Kidney tubule cell (primary cell): ENCODE measurements at places on chromosomes 1 and 21.

GRCh38 chr1:54781023-54781723 is 16.9 kb upstream of the PARS2 start:
- no peak for DNase-seq

GRCh38 chr1:107247679-107248078 is 106.8 kb downstream of the NTNG1 start:
- no peak for DNase-seq

GRCh38 chr1:150695561-150695960 is 1.4 kb downstream of the GOLPH3L start:
- no peak for DNase-seq

DNA sequence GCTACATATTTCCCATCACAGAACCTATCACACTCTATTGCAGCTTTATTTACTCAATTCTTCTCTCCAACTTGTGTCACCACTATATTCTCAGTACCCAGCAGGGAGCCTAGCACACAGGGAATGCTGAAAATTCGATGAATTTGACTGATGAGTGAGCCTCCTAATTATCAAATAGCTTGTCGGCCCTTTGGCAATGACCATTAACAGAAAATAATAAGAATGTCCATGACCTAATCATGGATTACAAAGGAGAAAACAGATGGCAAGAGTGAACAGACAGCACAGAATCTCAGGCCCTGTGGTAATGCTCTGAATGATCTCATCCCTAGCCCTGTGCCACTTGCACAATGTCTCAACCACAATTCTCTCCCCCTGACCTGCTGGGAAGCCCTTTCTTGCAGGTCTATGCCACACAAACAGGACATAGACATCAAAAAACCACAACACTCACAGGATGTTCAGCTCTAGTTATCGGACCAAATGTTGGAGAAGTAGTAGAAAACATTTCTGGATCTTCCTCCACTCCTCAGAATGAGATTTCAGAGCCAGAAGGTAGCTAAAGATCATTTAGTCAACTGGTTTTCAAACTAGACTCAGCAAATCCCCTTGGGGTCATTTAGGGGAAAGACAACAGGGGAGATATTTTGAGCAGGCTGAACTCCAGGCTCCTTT is 68.4 kb downstream of the LUZP1 start:
- peak; percentile 94 for DNase-seq

GRCh38 chr1:190022709-190023108 is 455.0 kb downstream of the BRINP3 start:
- DNase-seq = no peak

DNA sequence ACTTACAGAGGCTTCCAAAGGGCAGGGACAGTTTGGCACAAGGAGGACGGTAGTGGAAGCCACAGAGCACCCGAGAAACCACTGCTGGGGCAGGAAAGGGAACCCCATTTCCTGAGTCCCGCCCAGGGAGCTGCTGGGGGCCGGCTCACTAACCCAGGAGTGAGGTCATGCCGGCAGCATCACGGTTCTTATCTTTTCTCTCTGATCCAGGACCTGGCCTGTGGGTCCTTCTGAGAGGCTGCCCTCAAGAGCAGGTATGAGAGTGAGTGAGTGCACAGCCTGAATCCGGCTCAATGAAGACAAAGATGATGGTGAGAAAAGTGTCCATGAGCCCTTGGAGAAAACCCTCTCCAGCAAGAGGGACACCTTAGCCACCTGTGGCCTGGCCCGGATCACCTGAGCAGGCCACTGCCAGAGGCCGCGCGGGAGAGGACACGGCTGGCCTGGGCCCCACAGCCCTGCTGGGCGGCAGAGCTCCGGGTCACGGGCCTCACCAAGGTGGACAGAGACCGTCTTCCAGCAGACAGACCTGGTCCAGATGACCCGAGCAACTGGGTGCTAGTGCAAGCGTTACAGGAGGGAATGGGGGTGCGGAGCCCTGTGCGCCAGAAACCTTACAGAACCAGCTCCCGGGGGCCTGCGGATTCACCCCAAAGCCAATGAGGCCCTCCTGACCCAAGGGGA is 94.9 kb downstream of the RIPK4 start:
- no peak for DNase-seq

GRCh38 chr1:34163792-34164731 is 968 bp downstream of the CSMD2 start:
- DNase-seq = peak; percentile 7

GRCh38 chr1:100400404-100400803 is 48.1 kb downstream of the CDC14A start:
- DNase-seq = no peak

DNA sequence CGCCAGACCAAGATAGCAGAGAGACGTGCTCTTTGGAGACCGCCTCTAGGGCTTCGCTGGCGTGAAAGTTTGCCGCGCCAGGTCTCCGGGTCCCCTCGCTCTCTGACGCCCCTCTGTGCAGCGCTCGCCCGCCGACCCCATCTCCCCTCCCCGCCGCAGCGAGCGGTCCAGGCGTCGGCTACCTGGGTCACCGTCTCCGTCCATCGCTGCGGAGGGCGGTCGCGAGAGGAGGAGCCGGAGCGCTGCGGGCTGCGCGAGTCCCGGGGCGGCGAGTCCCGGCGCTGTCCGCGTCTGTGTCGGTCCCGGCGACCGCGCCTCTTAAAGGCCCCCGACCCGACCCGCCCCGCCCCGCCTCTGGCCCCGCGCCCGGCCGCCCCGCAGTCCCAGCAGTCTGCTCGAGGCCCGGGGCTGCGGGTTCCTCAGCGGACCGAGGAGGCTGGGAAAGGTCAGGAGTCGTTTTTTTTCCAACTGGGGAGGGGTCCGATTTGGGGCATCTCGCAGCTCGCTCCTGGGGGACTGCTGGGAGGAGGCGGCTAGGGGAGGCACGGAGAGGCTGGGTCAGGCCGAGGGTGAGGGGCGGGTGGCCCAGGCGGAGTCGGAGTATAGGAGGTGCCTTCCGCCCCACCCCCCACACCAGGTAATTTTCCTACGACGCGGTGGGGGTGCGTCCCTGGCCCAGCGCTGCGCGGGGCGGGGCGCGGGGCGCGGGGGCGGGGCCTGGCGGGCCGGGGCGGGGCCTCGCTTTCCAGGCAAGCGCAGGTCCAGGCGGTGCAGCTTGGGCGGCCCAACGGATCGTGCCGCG is at the start of the genes FBXO2 and FBXO44:
FBXO2 (minus strand) TSS at position 293 of the 802 bp plus-strand sequence; CDS start at position 204, 89 bp downstream.
FBXO44 (plus strand) TSS at position 741 of the 802 bp plus-strand sequence. CDS start 959 bp downstream, outside the sequence.
- peak; percentile 58 for DNase-seq

DNA sequence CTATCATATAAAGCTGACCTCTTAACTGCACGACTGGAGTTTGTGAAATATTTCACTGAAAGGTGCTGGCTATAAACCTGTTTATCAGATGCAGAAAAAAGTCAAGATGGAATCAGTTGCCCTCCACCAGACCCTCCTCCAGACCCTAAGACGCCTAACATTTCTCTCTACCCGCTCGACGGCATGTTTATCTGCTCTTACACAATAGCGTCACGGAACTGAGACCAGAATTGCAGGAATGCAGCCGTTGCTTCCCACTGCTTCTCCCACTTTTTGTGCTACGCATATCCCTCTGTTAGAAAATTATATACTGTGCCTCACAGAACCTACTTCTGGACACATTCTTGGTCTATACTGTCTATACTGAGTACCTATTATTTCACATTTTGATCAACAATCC is 28.2 kb upstream of the FAM131C start:
- DNase-seq = no peak

- DNase-seq = no peak
Observed at GRCh38 chr1:184840596-184840995, 85.9 kb upstream of the EDEM3 start.

GRCh38 chr1:76138217-76138616 is 63.7 kb downstream of the ST6GALNAC3 start:
- no peak for DNase-seq

GRCh38 chr1:247557926-247558674 is 9.2 kb downstream of the GCSAML start:
- DNase-seq = no peak

DNA sequence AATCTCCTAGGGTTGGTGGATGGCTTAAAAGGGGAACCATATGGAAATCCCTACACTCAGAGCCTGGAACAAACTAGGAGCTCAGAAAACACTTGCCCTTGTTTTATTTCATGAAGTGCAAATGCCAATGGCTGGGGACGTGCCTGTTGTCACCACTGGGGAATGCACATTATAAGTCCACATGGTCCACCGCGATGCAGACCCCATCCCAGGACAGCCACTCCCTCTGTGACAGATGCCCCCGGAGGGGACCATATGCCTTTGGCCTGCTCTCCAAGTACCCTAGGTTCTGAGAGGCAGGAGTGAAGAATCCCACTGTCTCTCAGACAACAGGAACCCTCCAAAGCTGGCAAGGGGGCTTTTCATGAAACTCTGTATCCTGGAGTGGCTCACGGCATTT is 42.3 kb downstream of the LRP8 start:
- no peak for DNase-seq

DNA sequence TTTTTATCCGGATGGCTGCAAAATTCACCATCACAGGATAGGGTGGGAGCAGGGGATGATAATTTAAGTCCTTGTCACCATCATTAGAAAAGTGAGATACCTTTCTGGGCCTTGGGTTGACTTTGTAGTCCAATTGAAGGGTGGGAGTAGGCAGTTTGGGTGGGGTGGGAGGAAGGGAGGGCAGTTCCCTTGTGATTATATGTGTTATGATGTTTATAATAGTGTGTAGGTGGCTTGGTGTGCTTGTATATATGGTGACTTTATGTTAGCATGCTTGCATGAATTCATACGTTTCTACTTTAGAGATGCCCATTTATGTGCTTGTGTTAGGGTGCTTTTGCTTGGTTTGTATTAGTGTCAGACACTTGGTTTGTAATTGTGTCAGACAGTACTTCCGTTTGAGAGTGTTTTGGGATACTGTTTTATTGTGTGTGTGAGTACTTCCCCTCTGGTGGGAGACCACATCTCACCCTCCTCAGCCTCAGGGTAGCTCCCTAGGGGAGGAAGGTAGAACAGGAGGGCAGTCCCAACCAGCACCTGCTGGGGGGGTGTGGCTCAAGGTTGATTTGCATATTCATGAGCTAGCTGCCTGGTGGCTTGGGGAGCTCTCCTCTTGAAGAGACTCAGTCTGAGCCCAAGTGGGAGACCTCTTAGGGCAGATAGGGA is 6.3 kb upstream of the POU3F1 start:
- no peak for DNase-seq

- no peak for DNase-seq
Observed at GRCh38 chr1:245858022-245858721, 648.9 kb downstream of the SMYD3 start.

GRCh38 chr21:31945546-31945945 is 72.7 kb downstream of the HUNK start:
- DNase-seq = no peak

- no peak for DNase-seq
Observed at GRCh38 chr21:27244352-27244751, 277.5 kb upstream of the ADAMTS5 start.

DNA sequence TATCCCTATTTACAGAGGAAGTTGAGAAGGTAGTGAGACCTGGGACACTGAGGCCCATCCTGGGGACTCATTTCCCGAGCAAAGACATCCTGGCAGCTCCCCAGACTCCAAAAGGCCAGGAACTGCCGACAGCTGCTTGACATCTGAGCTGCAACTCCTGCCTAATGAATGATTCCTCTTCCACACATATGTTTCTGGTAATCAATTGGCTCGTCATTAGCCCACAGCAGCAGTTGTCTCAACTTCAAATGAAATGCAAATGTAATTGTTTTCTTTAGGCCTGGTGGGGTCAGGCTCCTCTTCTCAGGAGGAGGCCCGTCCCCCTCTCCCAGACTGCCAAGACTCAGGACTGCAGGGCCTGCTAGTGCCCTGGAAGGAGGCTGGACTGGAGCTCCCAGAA is 61.8 kb upstream of the DISP3 start:
- DNase-seq = no peak

- peak; percentile 87 for DNase-seq
Observed at GRCh38 chr1:178310685-178311105, 186.1 kb downstream of the CLEC20A start.

DNA sequence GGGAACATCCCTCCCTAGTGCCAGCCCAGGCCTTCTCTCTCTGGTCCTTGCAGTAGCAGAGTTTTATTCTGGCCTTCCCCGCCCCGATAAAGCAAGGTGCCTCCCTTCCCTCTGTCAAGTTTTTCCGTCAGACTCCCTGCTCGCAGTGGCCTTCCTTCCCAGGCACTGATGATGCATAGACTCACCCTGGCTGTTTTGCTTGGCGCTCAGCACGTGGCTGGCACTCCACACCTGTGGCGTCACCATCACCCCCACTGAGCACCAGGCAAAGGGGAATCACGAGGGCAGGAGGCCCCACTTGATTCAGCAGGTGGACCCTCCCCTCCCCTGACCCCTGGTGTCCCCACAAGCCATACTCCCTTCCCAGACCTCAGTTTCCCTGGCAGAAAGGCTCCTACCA is 7.4 kb downstream of the SLC26A9 start:
- DNase-seq = no peak

GRCh38 chr1:5585256-5585655 is 407.0 kb downstream of the NPHP4 start:
- no peak for DNase-seq

DNA sequence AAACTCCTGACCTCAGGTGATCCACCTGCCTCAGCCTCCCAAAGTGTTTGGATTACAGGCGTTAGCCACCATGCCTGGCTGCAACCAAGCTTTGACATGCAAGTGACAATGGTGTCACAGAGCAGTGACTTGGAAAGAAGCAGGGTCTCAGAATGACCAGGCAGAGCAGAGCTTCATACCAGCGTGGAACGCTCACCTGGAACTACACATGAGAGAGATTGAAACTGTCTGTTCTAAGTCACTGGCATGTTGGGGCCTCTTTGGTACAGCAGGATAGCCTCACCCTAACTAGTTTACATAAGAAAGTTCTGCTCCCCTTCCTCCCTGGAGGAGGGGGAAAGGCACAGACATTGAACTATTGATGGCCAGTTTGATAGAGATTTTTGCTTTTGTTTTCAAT is 47.5 kb upstream of the ITPKB start:
- DNase-seq = no peak

GRCh38 chr1:23613191-23614031 is 54.1 kb upstream of the ID3 start:
- no peak for DNase-seq

DNA sequence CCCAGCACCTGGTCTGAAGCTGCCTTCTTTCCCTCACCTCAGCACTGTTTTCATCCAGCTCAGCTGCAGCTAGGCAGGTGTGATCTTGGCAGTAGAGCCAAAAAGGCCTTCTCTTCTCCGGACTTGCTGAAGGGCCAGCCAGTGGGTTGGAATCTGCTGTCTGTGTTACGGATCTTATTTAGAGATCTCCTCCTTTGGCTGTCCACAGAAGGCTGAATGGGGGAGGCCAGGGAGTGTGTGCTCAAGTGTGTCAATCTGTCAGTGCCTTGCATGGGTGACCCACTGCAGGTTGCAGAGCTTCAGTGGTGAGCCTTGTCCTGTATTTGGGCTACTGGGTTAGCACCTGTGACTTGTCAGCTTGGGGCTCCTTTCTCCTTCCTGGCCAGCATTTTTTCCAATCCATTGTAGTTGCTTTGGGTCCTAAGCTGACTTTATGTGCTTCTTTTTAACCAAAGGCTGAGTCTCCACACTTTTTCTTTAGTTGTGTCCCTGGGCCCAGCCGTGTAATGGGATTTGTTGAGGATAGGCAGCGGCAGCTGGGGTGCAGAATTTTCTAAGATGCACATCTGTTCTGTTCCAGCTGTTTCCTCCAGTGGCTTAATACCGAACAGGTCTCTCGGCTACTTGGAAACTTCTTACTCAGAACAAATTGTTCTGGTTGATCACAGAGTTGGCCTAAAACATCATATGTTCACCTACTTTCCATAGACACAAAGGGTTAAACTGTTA is 126.8 kb downstream of the PEX14 start:
- DNase-seq = peak; percentile 47
